Activated CD4-positive, alpha-beta T cell treated with anti-CD3 and anti-CD28 coated beads for 36 hours (primary cell): ENCODE measurements at places on chromosomes 7 and 10. TPM values are rescaled to one million over a fixed set of nuclear protein-coding genes. Genes with fewer than 3 reads are reported as not detected.

The GAD2 gene
- not detected for total RNA-seq

- no peak for DNase-seq
Observed at GRCh38 chr7:157989589-157989988, 598.0 kb downstream of the PTPRN2 start.

The PRKG1 gene
- not detected for total RNA-seq

DNA sequence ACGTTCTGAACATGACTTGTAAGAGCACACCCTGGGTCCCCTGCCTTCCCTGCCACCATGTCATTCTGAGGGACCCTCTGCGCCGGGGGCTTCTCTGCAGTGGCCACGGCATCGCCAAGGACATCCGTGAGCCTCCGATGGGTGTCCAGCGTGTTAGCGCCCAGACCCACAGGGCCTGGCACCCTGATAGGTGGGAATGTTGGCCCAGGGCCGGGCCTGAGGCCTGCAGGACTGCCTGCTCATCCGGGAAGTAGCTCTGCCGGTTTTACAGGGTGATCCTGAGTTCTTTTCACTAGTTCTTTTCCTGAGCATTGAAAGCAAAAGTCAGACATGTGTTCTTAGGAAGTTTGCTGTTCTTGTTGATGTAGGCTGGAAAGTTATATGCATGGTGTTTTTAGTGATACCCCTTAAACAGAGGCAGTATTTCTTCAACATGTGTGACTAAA, 54.5 kb downstream of the WDR37 start:
- DNase-seq: no peak

DNA sequence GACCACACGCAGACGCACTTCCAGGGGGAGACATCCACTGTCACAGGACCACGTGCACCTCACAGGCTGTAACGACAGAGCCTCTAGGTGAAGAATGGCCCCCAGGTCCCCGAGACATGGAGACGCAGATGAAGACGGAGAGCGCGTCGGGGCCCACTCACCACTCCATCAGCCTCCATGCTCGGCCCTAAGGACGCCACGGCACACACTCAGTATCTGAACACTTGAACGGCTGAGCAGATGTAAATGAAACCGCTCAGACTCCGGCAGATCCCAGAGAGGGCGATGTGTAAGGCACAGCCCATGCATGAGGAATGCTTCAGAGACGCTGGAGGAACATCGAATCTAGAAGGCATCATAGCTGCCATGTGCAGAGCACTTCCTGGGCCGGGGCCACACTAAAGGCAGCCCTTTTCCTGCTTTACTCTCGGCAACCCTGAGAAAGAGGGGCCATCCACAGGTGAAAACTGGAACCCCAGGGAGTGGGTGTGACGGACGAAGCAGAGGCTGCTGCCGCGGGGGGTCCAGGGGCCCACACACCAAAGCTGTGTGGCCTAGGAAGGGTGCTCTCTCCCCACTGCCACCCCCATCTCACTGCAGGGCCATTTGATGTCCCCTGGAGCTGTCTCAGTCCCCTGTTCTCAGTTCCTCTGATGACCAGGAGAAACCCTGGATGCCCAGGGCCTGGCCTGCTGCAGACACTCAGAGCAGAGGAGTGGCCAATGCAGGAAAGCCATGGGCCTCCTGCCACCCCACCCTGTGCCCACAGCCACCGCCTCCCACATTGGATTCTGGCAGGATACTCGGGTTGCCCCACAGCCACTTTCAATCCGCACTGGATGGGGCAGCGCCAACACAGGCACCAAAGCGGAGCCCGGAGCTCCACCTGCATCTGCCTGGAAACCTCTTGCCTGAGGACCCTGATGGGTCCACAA, 253.8 kb downstream of the MAD1L1 start:
- DNase-seq: no peak

The INSIG1 gene
- 110 TPM for total RNA-seq

- DNase-seq: no peak
Observed at GRCh38 chr10:74928742-74929191, 102.4 kb downstream of the KAT6B start.

The PRR15 gene
- total RNA-seq: not detected

GRCh38 chr10:8439040-8439439, 384.6 kb downstream of the GATA3 start:
- no peak for DNase-seq

The SYT15 gene
- total RNA-seq: 0.93 TPM

DNA sequence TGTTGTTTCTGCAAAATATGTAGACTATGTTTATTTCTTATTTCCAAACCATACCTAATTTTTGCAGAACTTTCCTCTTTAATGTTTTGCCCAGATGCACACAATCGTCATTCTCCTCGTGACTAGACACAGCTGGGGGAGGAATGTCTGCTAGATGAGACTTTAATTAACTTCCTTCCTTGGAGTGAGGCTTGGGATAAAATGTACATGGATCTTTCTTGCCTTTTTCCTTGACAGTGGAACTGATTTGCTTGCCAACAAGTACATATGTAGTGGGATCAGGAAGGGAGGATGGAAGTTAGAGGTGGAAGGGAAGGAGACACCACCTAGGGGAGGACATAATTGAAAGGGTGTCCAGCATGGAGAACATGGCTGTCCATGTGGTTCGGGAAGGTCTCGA, 172.5 kb downstream of the VTI1A start:
- DNase-seq: no peak

The OPN1SW gene
- not detected for total RNA-seq

The COX19 gene
- 14.6 TPM for total RNA-seq

DNA sequence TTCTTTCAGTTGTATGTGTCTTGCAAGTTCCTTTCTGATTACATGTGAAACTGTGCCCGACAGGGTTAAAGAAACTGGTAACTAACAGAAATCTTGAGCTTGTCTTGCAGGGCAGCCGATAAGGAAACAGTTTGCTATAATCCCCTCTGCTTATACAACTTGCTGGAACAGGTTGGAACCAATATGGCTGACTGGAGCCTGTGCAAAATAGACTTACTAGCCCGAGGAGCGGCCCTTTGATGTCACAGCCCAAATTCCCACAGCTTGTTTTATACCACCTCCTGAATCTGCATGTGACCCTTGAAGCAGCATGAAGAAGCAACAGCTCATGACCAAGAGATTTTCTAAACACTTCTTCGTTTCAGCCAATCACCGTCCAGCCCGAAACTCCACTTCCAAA, 3.3 kb upstream of the YKT6 start:
- DNase-seq: no peak

DNA sequence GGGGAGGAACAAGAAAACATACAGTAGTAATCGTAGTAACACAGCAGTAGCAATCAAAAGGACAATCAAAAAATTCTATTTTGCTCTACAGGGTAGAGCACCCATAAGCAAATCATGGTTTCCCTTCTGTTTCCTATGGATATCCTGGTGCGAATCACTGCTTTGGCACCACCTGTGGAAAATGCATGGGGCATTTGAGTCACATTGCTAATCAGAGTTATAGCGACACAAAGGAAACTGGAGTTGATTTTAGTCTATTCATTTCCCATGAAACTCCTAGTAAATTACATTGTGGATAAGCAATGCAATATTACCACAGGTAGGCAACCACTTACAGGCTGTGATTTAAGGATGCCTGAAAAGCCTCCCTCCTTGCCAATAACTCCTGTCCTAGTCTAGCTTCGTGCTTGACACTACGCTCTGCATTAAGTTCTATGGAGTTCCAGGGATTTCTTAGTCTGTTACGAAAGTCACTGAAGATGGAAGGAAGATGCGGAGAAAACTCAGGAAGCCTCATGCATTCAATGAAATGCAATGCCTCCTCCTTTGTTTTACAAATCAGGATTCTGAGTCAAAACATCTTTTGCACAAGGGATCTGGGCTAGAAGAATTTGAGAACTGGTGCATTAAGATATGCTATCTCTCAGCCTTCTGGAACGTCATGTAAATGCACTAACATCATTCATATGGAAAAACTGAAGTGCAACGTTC, 188.4 kb downstream of the DGKI start:
- DNase-seq: no peak

The GPR15LG gene
- not detected for total RNA-seq

DNA sequence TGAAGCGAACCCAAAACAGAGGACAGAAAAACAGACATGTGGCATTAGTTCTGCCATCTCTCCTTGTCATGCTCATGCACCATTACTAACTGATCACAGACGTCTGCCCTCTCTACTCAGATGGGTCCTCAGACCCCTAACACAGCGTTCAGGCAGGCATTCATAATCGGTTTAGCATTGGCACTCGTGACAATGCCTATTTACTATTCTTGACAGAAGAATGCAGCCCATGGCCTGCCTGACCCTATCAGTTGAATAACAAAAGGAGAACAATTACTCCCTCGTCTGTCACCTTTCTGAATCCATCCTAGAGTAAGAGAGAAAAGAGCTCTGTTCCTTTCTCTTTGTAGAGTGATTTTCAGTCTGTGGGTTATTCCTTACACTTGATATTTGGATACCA, 194.6 kb upstream of the PHYHIPL start:
- no peak for DNase-seq

DNA sequence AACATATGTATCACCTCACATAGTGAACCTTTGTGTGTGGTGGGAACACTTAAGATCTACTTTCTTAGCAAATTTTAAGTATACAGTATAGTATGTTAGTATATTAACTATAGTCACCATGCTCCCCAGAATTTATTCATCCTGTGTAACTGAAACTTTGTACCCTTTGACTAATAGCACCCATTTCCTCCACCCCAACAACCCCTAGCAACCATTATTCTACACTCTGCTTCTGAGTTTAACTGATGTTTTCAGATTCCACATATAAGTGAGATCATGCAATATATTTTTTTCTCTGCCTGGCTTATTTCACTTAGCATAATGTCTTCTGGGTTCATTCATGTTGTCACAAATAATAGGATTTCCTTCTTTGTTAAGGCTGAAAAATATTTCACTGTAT, 6.9 kb upstream of the VWDE start:
- DNase-seq: no peak
